ENCODE measurements at places on chromosomes 2 and 18.

GRCh38 chr18:74897971-74898657, 300.4 kb downstream of the ZNF407 start:
- DNase-seq: no peak

DNA sequence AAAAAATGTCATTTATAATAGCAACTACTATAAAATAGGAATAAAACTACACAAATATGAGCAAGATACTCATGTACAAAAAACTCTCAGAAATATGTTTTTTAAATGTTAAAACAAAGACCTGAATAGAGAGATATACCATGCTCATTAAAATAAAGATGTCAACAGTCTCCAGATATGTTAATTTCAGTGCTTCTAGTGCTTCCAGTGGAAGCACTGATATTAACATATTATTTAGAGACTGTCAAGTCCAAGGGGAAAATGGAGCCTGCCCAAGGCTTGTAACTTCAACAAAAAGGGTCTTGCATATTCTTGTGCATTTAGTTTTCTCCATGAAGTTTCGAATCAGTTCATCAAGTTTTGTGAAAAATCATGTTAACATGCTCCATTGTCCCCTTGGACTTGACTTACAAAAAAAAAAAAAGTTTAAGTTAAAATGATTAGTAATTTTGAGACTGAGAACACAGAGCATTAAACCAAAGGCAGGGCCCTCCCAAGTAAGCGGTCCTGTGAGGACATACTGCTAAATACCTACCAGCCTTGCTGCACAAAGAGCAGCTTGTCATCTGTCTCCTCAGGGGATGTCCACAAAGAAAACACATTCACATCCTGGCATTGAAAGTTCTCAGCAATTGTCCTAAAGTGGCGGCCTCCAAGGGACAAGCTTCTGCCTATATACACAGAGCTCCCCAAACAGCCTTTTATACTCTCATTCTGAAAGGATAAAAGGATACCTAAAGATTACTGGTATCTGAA, 501.9 kb upstream of the CHAC2 start:
- no peak for DNase-seq

DNA sequence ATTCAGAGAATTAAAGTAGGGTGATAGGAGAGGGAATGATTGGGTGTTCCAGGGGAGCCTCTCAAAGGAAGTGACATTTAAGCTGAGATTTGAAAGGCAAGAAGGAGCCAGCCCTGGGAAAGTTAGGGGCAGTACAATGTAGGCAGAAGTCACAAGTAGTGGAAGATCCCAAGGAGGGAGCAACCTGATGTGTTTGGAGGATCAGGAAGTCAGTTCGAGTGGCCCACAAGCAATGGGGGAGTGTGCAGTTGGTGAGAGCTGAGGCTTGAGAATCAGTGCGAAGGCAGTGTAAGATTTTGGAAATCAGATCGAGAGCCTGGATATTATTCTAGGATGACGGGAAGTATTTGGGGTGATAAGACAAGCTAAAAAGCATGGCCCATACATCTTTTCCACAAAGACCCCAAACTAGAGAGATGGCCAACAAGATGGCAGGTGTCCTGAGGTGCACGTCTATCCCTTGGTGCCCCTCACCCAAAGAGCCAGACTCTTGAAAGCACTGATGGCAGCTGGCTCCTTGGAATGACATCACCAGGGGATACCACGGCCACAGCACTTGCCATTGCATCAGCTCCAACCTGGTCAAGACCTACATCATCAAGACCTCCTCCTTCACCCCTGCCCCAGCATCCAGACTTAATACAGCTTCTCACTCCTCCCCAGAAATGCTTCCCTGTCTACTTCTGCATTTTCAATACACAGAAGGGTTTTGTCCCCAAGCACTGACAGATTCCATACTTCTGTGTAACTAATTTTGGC, 127.3 kb downstream of the BCL2 start:
- no peak for DNase-seq

- DNase-seq: no peak
Measured at GRCh38 chr2:234494361-234495250, 2.3 kb downstream of the ARL4C start.

GRCh38 chr2:227267410-227268115, 57.5 kb upstream of the MFF start:
- DNase-seq: no peak

DNA sequence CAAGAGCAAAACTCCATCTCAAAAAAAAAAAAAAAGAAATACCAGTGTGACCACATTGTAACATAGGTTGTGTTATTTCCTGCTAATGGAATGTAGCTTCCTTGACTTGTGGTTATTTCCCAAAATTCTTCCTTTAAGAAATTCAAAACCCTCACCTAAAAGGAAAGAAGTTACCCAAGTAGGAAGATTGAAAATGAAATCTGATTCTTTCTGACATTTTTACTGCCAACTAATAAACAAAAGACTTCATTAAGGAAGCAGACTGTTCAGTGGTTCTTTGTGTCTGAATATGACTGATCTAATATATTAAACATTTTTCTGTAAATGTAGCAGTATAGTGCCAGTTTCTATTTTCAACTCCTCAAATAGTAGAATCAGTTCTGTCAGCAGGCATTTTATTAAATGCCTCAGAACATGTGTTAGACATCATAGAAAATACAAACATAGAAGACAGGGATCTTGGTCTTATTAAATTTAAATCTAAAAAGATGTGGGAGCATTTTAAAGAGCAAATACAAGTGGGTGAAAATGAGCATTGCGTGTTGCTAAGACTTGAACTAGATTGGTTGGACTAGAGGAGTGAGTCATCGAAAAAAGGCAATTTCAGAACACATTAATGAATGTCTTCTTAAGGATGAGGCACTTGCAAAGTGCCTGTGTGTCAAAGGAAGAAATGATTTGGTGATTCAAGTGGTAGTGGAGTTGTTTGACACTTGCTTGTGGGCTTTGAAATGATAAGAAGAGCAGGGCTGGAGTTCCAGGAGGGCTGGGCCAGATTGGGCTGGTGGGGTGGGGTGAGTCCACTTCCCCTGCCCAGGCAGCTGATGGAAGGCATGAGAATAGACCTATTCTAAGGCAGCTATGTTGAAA, 53.4 kb downstream of the PKP4 start:
- DNase-seq: no peak

DNA sequence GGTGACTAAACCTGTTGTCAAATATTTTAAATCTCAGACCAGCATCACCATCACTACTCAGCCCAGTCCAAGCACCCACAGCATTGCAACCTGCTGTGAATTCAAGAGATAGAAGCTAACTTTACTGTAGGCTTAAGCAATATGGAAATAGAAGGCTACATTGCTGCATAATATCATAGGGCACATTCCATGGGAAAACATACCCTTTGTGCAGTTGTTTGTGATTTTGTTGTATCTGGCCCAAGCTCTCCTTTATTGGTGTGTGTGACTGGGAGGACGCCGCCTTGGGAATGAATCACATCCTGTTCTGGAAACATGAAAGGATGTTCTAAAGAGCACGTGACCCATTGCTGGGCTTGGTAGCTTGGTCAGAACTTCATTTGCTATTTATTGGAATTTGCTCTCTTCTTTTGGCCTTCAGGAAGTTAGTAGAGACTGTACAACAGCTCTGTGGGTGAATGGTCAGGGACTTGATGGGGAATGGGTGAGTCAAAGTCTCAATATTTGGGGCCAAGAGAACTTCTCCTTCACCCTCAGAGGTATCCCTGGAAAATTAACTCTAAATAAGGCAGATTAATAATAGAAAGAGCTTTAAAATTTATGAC, 106.8 kb upstream of the SERPINE2 start:
- no peak for DNase-seq

DNA sequence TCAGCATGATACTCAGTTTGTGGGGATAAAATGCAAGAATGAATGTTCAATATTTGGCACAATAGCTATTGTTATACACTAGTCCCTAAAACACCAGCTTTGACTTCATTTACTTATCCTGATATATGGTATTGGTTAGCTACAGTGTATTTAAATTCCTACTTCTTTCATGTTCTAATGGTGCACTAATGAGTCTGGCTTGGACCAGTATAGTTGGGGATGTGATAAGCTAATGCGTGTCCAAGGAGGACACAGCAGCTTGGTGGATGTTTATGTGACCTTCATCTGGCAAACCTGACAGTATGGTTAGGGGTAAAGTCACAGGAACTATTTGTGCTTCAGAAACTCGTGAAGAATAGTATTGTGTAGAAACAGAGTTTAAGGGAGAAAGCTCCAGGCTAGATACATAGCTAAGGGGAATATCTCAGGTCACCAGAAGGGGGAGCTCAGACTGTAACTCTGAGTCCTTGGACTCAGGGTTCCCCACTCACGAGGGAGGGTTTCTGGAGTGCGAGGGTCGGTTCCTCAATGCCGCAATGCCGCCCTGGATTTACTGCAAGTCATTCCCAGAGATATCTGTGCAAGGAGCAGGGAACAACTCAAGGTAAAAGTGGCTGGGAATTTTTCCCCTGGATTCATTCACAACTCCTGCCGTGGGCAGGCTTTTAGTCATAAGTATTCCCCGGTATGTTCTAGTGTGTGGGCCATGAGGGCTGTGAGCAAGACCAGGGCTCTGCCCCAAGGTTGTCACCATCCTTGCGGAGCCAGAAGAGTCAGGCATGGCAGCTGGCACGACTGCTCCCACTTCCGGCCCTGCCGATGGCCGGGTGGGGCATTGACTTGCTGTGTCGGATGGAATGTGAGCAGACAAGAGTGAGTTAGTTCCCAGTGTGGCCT, 14.5 kb downstream of the IL1R2 start:
- peak; percentile 46 for DNase-seq

GRCh38 chr2:65491381-65491905, 59.0 kb upstream of the SPRED2 start:
- no peak for DNase-seq

DNA sequence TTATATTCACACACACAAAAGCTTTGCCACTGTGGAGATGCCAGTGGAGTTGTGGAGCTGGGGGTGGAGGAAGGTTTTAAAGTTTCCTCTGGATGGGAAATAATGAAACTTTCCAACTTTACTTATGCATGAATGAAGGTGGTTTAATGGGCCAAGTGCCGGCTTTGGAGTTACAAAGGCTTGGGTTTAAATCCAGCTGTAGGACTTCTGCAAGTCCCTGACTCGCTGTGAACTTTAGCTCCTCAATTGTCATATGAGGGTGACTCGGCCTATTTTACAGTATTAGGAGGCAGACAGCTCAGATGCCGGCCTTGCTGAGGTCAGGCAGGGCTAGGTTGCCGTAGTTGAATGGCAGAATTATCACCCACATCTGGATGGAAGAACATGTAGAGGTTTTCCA, 415.8 kb upstream of the TRIB2 start:
- no peak for DNase-seq

DNA sequence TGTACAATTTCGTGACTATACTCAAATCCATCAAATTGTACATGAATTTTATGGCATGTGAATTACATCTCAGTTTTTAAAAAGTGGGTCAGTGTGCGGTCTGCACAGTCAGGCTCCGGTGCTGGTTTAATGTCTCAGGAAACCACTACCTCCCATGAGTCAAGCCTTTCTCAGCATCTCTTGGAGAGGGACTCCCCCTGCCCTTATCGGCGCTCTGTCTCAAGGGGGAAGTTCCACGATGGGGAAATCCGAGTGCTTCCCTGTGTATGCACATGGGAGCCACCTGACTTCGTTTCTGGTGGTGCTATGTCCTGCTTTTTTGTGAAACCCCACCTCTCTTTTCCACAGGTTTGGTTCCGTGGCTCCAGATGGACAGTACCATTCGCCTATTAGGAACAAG, 72.5 kb downstream of the ACOXL start:
- DNase-seq: peak; percentile 35

DNA sequence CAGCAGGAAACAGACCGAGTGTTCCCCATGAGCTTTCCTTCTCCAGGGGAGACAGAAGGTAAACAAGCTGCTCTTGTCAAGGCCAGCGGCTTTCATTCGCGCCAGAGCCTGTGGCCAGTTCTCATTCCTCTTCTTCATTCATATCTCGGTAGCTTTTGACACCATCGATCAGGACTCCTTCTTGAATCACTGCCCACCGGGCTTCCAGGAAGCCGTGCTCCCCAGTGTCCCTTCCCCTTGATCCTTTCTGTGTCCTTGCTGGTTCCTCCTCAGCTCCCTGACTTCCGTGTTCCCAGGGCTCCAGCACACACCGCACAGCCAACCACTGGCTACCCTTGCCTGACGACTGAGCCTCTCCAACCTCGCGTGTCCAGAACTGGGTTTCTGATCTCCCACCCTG, 14.1 kb downstream of the SLC66A3 start:
- DNase-seq: no peak

GRCh38 chr2:173066887-173067676, 8.6 kb upstream of the MAP3K20 start:
- DNase-seq: no peak

GRCh38 chr2:96074156-96074555, 39.4 kb upstream of the GPAT2 start:
- no peak for DNase-seq

GRCh38 chr2:135985826-135986393, 484 bp upstream of the DARS1 start:
- peak; percentile 77 for DNase-seq

DNA sequence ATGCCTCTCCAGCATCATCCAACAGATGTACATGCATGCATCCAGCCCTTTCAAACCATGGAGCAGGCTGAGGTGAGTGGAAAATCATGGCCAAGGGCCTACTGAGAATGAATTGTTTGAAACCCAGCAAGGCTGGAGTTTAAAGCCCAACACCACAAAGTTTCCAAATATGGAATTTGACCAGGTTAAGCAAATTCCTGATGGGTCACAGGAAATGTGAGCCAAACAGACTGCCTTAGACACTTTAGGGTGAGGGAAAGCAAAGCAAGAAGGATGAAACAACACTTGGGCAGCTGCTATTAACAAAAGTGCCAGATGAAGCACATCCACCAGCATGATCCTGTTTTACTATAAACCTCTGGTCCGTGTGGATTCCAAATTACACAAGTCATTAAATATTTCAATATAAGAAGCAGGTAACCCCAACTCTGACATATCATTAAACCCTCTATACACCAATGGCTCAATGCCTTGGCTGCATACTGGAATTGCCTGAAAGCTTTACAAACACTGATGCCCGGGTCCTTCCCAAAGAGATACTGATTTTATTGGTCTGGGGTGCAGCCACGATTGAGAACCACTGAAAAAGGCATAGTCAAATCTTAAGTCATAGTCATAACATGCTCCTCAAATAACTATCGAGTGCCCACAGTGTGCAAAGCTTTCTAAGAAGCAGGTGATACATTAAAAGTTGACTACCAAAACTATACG, 9.1 kb downstream of the KLF7 start:
- DNase-seq: no peak

DNA sequence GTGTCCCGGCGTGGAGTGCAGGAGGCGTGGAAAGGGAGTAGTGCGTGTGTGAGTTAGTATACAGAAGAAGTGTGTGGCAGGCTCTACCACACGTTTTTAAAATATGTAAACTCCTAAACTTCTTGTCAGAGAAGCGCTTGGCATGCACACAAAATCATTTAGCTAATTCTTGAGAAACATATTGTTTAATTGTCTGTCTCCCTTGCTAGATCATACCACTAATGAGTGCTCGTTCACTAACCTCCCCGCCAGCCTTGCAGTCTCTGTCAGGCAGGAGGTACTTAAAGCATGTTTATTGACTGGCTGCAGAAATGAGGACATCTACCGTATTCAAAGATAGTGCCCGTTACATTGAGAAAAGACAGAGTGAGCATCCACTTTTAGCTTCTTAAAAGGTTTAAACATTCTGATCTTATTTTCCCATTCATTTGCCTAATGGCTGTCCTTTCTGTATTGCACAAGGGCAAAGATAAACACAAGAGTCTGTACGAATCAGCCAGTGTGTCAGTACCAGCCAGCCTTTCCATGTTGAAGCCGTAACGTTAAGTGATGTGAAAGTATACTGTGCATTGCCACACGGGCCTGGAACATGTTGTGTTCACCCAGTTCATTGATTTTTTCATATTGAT, 41.4 kb downstream of the TRAPPC12 start:
- DNase-seq: no peak

Measured in activated CD4-positive, alpha-beta T cell treated with anti-CD3 and anti-CD28 coated beads for 4 hours (primary cell).